Hematopoietic multipotent progenitor cell treated with erythropoietin and hydrocortisone succinate and interleukin-3 and kit ligand, for 4 days (in vitro differentiated cells): ENCODE measurements at places on chromosomes 5 and 9.

DNA sequence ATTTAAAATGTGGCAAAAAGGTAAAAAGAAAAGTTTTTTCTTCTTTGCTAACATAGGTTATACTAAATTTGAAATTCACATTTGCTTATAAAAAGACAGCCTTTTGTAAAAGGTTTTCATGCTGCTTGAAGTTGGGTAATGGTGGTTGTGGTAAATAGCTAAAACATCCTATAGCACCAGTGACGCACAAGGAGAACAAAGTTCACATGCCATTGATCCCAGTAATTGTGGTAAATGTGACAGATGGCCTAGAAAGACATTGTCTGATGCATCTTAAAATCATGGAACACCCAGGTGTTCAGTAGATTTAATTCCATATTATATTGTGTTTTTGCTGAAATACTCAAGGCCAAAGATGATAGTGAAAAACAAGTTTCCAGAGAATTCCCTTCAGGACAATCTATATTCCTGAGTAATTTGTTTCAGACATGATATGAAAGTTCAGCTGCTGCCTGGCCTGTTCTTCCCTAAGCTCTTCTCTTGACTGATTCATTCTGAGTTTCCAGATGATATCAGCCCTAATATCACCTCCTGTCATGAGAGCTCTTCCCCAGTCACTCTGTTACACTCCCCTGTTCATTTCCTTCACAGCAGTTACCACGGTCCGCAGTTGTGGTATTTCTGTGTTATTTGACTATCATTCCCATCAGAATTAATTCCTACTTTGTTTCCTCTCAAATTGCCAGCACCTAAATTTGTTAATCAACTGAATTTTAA is 4.6 kb upstream of the FBXL17 start:
- DNase-seq = no peak

DNA sequence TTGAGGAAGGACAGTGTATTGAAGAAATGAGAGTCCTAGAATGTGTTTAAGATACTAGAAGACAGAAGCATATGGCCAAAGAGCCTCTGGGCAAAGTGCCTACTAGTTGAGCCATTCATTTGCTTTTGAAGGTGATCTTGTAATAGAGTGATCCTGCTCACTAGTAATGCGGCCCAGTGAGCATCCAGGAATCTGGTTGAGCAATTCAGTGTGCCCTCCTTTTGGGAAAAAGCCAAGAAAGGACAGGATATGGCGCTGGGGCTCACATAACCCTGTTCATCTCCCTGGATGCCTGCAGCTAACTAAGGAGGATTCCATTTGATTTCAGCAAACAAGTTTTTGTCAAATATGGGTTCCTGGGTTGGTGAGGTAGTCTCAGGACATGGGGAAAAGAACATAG is 16.3 kb downstream of the ADAM19 start:
- DNase-seq = no peak

DNA sequence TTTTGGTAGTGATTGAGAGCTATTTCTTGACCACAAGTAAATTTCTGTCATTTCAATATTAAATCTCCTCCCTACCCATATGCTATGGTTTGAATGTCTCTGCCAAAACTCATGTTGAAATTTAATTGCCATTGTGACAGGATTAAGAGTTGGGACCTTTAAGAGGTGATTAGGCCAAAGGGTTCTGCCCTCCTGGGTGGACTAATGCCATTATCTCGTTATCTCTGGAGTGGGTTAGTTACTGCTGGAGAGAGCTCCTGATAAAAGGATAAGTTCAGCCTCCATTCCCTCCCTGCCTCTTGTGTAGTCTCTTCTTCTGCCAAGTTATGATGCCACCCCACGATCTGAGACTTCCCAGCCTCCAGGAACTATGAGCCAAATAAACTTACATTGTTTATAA is 3.6 kb upstream of the DRD1 start:
- DNase-seq = no peak

DNA sequence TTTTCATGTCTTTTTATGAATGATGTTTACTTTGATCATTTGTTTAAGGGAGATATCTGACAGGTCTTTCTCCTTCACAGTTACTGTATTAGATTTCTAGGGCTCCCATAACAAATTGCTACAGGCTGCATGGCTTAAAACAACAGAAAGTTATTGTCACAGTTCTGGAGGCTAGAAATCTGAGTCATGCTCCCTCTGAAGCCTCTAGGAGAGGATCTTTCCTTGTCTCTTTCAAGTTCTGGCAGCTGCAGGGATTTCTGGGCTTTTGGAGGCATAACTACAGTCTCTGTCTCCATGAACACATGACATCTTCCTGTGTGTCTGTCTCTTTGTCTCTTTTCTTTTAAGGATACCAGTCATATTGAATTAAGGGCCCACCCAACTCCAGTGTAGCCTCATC is 557.3 kb upstream of the SEMA6A start:
- DNase-seq = no peak
